Pulmonary artery endothelial cell (primary cell): ENCODE measurements at places on chromosomes 11 and 22. TPM values are rescaled to one million over a fixed set of nuclear protein-coding genes. Genes with fewer than 3 reads are reported as not detected.

Gene SYT12
- 0.04 TPM in 1 of 2 replicates, not detected in the other for total RNA-seq

GRCh38 chr11:34252651-34253050, 105.2 kb downstream of the ABTB2 start:
- no peak for DNase-seq

DNA sequence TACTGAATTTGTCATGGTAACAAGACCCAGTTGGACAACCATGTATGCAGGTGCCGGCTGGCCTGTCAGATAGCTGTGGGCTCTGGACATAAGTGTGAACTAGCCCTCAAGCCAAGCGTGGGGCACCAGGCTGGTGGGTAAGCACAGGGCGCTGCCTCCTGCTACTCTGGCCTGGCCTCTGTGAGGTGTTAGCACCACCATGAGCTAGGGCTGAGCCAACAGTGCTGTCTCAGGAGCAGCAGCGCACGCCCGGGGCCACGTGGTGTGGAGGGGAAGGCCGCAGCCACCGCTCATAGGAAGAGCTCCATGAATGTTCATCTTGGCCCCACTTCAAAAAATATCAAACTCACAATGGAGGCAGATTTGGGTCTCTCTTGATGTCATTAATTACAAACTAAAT, 35.3 kb upstream of the GNB1L start:
- DNase-seq = no peak

DNA sequence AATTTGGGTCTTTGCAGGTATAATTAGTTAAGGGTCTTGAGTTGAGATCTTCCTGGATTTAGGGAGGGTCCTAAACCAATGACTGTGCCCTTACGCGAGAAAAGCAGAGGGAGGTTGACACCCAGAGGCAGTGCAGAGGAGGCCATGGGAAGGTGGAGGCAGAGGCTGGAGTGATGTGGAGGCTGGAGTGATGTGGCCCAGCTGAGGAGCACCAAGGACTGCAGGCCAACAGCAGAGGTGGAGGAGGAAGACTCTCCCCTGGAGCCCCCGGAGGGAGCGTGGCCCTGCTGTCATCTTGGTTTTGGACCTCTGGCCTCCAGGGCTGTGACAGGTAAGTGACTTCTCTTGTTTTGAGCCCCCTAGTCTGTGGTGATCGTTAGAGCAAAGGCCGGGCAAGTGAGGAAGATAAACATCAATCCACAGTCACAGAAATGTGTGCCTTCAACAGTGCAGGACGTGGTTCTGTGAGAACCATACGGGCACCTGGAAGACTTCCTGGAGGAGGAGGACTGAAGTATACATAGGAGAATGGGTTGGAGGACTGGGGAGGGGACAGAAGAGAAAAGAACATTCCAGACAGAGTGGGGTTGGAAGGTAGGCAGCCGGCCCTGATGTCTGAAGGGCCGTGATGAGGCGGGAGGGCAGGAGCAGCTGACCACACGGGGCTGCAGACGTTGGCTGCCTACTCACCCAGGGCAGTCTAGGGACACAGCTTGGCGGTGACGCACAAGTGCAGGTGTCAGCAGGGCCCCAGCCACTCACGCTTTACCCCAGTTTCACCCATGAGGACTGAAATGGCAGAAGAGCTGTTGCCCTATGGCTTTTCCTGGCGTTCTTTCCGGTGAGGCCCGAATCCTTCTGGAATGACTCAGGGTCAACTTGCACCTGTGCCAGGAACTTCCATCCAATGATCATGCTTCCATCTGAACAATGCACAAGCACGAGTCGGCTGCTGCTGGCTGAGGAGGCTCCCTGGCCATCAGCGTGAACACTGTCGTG, 270.2 kb downstream of the CTTN start:
- DNase-seq = no peak

GRCh38 chr22:44645083-44645482, 56.9 kb upstream of the PRR5 start:
- no peak for DNase-seq

DNA sequence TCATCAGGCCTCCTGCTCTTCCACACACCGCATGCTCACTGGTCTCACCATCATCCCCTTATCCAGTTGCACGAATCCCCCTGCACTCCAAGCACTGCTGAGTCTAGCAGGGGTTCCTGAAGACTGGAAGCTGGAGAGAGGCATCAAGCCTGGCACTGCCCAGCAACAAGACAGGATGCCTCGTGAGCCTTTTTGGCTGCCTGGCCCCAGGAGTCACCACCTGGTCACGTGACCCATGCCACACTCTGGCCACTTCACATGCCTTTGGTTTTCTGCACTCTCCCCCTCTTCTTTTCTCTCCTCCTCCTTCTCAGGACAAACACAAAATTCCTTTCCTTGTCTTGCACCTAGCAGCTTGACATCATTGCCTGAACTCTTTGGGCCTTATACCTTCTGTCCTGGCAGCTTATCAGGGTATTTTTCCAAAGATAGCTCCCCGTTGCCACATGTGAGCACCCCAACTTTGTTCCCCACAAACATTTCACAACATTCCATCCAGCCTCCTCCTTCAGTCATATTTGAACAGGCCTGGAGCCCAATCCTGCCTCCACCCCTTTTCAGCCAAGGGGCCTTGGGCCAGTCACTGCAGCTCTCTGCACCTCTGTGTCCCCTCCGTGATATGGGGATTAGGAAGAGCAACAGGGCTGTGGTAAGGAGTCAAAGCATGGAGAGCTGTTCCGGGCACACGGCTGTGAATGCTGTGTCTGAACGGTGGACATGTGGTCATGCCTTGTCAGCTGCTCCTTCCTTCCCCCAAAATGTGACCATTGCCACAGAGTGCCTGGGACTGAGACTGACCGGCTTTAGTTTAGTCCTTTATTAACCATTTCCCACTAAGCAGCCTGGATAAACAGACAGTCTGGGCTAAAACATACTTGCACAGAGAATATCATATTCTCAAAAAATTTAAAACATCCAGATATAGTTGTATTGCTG, 2.8 kb upstream of the PACSIN2 start:
- DNase-seq = no peak

DNA sequence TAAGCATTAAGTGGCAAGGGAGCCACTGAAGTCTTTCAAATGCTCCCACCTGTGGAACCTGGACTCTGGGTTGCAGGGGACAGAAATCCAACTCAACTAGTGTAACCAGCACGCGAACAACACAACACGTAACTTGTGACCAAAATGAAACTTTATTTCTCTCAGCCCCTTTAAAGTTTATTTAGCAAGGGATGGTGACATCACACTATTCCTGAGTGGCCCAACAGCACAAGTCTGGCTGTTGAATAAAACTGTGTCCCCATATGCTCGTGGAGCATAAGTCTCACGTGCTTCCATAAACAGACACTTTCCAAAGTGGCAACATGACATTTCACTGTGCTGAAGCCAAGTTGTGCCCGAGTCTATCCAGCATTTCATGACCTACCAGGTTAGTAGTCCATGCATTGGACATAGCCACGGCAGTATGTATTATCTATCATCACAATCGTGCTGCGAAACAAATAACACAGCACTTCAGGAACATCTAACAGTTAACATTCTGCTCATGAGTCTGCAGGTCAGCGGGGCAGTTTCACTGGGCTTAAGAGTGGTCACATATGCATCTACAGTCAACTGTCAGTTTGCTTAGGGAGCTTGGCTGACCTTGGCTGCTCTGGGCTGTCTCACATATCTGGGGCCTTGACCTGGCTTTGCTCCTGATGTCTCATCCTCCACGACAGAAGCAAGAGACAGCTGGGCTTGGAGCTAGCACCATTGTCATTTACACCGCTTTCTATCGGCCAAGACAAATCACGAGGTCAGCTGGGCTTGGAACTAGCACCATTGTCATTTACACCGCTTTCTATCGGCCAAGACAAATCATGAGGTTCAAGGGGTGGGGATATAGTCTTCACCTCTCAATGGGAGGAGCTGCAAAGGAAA, 35.0 kb upstream of the LMO2 start:
- DNase-seq = no peak
